Stimulated activated CD8-positive, alpha-beta memory T cell treated with anti-CD3 and anti-CD28 coated beads, Interleukin-4, amount 100 ng/mL, for 1 hour (primary cell): ENCODE measurements at places on chromosomes 3 and 15.

DNA sequence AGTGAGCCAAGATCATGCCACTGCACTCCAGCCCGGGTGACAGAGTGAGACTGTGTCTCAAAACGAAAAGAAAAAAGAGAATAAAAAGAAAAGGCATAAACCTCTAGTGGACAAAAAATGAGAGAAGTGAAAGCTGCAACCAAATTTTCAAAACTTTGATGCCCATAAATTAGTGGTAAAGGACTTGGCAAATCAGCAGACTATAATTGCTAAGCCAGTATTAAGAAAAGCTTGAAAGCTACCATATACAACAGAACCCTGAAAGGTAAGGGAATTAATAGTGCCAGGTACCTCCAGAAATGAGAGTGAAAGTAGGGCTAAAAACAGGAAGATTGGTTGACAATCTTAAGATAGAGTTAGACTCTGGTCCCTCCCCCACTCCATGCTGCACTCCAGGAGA, 32.9 kb upstream of the SLC22A13 start:
- no peak for DNase-seq

GRCh38 chr3:172129850-172130716, 90.7 kb downstream of the FNDC3B start:
- DNase-seq = peak; percentile 27

- no peak for DNase-seq
Observed at GRCh38 chr3:31353166-31353565, 179.6 kb upstream of the STT3B start.

GRCh38 chr3:48928679-48929078, 10.0 kb downstream of the ARIH2 start:
- DNase-seq = no peak

DNA sequence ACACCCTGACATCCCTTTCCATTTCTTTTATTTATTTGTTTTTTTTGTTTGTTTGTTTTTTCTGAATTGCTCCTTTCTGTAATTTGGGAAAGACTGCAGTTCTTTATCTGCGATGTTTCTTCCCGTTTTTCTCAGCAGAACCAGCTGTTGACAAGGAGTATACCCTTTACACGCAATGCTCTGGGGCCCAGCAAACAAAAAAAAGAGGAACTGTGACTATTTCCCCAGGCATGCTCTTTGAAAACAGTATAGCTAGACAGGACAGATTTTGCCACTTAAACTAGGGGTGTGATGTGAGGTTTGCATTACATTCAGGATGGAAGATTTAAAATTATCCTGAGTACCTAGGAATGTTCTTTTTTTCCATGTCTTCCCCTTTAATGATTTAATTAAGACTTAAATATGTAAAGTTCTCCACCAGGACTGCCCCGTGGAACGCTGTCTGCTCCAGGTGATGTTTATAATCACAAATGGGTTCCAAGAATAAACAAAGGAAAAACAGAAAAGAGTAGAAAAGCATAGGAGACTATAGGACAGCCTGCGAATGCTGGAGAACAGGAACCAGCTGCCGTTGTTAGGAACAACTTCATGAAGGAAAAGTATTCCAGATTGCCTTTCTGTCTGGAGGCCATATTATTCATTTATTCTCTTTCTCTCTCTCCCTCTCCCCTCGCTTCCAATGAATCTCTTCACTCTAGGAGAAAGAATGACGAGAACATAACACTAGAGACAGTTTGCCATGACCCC, 43.3 kb downstream of the TGFBR2 start:
- DNase-seq = no peak

- no peak for DNase-seq
Observed at GRCh38 chr3:17431004-17431403, 311.4 kb downstream of the TBC1D5 start.

GRCh38 chr3:109532257-109533216, 195.2 kb upstream of the DPPA4 start:
- DNase-seq = no peak

DNA sequence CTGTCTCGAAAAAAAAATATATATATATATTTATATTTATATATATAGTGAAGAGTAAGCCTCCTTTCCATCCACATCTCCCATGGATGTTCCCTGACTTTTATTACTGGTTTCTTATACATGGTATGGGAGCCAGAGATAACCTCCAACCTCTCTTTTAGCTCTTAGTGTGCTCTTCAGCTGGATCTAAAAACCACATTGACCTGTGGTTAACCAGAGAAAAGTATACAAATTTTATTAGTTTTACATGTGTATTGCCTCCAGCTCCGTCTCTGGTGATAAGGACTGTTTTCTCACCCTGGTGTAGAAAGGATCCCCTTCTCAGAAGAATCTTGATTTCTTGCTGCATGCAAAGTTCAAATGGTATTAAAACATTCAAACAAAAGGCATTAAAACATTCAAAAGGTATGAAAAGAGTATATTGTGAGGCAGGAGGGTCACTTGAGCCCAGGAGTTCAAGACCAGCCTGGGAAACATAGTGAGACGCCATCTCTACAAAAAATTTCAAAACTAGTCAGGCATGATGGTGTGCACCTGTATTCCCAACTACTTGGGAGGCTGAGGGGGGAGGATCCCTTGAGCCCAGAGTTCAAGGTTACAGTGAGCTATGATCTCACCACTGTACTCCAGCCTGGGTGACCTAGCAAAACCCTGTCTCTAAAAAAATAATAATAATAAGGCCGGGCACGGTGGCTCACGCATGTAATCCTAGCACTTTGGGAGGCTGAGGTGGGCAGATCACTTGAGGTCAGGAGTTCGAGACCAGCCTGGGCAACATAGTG, 13.5 kb upstream of the TTBK2 start:
- DNase-seq = no peak

DNA sequence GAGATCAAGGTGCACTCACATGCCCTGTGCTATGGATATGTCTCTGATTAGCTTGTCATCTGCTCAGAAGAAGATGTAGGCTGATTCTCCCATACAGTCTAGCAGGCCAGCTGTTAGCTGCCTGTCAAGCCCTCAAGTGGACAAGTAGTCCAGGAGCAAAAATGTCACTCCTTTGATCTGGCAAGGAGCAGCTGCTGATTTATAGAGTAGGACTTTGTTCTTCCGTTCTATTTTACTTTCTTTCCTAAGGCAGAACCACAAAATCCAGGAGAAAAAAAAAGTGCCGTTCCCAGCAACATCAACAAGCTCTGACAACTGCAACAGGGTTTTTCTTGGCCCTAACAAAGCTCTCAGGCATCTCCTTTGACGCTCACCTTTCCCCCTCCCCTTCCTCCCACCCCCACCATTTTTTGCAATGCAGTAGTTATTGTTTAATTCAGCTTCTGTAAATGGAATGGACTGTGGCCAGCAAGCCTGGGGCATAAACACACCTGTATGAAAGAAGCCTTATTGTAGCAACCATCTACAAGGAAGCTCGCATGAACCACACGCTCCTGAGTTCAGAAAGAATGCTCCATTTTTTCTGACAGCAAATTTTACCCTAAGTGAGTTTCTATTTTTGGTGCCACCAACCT, 196.3 kb downstream of the MEIS2 start:
- DNase-seq = no peak

GRCh38 chr15:63037976-63038720, 4.4 kb upstream of the TPM1 start:
- DNase-seq = no peak

DNA sequence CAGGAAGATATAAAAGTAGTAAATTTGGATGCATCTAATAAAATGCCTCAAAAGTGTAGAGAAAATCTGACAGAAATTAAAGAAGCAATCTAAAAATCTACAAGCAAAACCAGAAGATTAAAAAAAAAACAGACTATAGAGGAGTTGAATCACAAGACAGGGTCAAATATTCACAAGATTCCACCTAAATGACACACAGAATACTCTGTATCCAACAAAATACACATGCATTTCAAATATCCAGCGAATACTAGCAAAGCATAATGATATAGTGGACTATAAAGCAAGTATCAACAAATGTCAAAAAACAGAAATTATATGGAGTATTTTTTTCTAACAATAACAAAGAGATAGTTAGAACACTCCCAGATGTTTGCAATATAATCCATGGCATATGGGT, 20.5 kb upstream of the ACTC1 start:
- DNase-seq = no peak

DNA sequence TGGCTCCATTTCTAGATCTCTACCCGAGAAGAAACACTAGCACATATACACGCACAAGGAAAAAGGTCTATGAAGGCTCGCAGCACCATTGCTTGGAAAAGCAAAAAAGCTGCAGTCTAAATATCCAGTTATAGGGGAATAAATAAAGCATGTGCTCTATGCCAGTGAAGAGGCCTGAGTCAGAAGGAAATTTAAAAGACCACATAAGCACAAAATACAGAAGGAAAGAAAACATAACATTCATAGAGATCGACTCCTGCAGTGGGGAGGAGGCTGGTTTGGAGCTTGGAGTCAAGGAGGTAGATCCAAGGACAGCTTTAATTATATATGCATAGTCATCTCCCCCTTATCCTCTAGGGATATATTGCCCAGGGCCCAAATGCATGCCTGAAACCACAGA, 114.4 kb downstream of the PDZRN3 start:
- DNase-seq = no peak

DNA sequence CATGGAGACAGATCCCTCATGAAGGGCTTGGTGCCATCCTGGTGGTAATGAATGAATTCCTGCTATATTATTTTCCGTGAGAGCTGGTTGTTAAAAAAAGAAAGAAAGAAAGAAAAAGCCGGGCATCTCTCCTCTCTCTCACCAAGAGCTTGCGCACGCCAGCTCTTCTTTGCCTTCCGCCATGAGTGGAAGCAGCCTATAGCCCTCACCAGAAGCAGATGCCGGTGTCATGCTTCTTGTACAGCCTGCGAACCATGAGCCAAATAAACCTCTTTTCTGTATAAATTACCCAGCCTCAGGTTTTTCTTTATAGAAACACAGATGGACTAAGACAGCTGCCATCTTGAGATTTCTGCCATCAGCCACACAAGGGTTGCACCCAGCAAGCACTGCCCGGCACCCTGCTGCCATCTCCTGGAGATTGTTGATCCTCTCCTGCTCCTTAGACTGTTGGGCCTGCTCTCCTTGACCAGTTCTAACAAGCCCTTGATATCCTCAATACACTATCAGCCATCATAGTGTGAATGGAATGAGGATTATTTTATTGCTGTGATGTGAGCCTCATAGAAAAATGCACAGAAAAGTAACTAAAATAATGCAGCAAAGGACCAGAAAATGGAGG, 3.5 kb upstream of the AHSG start:
- DNase-seq = no peak

- no peak for DNase-seq
Observed at GRCh38 chr3:126964261-126964660, 18.7 kb upstream of the PLXNA1 start.

DNA sequence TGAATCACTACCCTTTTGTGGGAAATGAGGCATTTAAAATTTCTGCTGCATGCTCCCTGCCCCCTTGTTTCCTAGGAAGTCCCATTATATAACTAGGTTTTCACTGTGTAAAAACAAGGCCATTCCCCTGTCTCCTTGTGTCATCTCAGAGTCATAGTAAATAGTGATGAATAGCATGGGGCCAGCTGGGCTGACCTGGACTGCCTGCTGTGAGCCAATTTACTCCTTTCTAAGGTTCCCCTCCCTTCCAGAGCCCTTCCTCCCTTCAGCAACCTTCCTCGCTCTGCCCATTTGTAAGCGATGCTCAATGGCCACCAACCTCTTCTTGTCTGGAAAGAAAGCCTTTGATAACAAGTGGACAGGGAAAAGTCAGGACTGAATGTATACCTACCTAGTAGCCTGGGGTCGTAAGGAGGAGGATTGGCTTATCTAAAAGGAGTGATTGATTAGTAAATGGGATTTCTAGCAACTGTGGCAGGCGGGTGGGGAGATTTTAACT, 11.7 kb downstream of the ITGA11 start:
- DNase-seq = no peak

GRCh38 chr3:151478335-151478697, 17.5 kb upstream of the IGSF10 start:
- DNase-seq = no peak

GRCh38 chr3:187985647-187986046, 168.3 kb upstream of the LPP start:
- no peak for DNase-seq

DNA sequence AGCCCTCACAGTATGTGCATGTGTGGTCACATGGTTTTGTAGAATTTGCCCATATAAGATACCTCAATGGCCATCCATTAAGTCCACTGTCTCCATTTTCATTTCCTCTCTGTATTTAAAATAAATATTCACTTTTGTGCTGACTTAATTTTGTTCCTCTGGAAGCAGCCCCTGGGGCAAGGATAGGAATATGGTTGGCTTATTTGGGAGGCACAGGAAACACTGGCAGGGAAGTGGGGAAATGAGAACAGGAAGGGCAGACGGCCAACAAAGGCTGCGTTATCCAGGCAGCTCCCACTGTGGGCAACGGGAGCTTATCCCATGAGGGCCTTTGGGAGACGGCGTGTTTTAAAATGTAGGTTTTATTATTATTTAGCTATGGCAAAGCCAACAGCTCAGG, 148.6 kb downstream of the SHQ1 start:
- DNase-seq = no peak
